NCI-H1092 (cell line): ENCODE measurements at places on chromosomes 3 and 15.
A peak's percentile ranks its signal among the peaks of the same experiment; 100 is the strongest.

- no peak for DNase-seq
Measured at GRCh38 chr15:89085289-89085926, 2.8 kb upstream of the ABHD2 start.

DNA sequence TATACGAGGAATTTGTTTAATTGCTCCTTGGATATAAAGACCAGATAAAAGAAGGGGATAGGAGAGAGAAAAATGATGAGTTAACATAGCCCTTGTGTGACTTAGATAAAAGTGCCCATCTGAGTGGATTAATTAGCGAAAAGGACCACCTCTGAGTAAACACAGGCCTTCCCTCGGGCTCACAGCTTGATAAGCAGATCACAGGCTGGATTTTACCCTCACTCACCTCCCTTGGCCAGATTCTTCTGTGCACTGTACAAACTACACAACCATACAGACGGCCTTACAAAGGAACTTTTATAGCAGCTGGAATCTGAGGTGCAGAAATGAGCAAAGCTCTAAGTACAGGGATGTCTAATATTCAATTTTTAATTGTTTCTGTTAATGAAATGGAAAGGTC is 112.4 kb upstream of the STT3B start:
- DNase-seq: no peak

DNA sequence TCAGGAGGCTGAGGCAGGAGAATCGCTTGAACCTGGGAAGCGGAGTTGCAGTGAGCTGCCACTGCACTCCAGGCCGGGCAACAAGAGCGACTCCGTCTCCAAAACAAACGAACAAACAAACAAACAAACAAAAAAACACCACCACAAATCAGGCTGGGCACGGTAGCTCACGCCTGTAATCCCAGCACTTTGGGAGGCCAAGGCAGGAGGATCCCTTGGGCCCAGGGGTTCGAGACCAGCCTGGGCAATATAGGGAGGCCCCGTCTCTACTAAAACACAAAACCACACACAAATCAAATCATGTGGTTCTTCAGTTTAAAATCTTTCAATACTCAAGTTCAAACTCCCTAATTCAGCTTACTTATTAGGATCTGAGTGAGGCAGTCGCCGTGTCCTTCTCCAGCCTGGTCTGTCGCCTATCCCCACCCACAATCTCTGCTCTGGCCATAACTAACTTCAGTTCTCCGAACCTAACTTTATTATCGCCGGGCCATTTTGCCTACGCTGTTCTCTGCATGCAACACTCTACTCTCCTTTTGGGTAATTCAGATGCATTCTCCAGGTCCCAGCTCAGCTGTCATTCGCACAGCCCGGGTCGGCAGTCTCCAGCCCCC is 660 bp upstream of the RTF1 start:
- DNase-seq: no peak

- DNase-seq: peak; percentile 39
Measured at GRCh38 chr15:69475769-69476358, 23.2 kb downstream of the RPLP1 start.

DNA sequence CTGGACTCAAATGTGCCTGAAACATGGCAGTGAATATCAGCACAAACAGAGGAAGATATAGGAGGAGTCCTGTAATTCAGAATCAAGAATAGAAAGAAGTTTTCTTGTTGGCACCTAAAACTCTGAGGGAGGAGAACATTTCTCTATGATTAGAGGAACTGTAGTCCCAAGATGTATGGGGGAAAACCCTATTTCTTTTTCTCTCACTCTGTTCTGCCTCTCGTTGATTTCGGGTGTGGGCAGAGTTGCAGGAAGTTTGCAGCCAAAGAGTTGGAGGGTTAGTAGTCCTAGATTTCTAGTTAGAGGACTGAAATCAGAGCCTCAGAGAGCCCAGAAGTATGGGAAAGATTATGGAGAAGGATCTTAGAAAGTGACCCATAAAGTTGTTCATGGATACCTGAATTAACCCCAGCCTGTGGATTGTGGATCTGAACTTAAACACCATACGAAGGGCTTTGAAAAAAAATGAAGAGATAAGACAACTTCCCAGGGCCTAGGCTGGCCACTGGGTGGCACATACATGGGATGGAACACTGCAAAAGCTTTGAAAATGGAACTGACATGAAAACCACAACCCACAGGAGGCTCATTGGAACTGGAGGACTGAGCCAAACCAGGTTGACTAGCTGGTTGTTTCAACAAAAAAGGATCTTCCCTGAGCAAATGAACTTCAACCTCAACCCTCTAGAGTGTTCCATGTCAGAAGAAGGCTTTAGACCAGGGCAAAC is 34.6 kb downstream of the FMN1 start:
- no peak for DNase-seq

DNA sequence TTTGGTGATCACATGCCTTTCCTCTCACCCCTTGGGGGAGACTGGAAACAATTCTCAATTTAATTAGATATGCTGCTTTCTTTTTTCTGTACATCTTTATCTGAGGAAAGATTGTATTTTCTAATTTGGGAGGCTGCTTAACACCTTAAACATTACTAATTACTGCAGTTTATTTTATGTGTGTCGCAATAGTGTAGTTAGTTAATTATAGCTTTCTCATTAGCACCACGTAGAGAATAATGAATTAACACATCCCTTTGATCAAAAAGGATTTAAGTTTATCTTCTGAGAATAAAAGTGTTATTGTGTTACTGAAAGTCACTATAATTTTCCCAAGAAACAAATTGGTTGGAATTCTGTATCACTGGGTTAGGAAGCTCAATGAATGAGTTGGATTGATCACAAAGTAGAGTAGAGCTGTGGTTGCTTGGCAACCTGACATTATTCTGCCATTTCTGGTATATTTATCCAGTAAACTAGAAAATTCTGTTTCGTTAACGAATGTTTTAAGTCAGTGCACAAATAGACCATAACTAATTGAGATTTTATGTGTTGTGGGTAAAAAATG is 4.3 kb downstream of the CHL1 start:
- DNase-seq: no peak

GRCh38 chr15:31214864-31215489 is 111.7 kb upstream of the KLF13 start:
- DNase-seq: no peak

GRCh38 chr3:38126121-38126892 is 10.6 kb downstream of the ACAA1 start:
- DNase-seq: no peak

DNA sequence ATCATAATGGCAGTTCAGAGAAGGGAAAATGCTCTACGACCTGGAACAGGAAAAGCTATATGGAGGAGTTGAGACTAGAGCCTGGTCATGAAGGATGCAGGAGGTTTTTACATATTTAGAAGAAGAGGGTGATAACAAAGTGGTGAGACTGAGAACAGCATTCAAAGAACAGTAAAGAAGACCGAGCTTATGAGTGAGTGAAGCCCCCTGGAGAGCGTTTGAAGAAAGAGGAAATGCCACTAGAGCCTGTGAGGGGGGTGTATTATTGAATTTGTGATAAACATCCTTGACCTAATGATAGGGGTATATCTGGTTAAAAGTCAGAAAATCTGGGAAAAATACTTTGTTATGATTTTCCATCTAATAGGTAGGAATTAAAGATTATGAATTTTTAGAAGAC is 4.2 kb downstream of the PARP9 start:
- no peak for DNase-seq

- peak; percentile 8 for DNase-seq
Measured at GRCh38 chr3:60094392-60094947, 1044.6 kb upstream of the CFAP20DC start.

DNA sequence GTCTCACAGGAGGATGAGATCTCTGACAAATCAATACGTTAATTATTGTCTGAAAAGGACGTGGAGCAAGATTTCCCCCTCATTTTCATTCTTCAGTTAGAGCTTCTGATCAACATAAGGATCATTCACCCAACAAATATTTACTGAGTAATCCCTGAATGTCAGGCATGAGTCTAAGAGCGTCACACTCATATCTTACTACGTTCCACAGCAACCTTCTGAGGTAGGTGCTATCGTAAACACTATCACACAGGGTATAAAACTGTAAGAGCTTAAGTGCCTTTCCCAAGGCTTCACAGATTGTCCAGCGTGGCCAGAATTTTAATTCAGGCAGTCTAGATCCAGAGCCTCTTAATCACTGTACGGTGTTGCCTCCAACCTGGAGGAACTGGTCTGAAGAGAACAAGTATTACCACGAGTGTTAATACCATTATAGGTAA is 10.6 kb upstream of the TM4SF1 start:
- no peak for DNase-seq

- DNase-seq: no peak
Measured at GRCh38 chr3:45087155-45087554, 59.0 kb downstream of the CDCP1 start.

GRCh38 chr3:80734483-80734882 is 966.7 kb upstream of the ROBO1 start:
- no peak for DNase-seq

GRCh38 chr3:194805546-194805945 is 119.9 kb downstream of the FAM43A start:
- no peak for DNase-seq

GRCh38 chr3:11552289-11553264 is 91.1 kb downstream of the VGLL4 start:
- DNase-seq: no peak

GRCh38 chr3:40192628-40193027 is 116.9 kb upstream of the EIF1B start:
- no peak for DNase-seq

DNA sequence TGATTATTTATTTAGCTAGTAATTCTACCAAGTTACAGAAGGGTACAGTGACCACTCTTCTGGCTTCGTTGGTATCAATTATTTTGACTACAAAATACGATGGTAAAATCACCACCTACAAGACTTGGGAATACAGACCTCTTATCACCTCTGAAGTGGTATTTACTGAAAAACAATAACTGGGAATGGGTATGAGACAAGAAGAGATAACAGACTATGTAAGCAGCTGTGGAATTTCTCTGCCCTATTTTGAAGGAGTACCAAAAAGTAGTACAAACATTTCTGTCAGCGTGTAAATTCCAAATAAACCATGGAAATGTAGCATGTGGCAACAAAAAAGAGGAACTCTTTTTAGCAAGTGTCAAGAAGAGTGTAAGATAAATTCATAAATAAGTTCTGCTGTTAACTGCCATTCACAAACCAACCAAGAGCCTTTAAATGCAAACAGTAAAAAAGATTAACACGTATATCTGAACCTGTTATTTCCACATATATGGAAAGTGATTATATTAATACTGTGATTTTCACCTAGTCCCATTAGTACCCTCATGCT is 77.0 kb upstream of the SLC12A8 start:
- DNase-seq: no peak

GRCh38 chr15:91965501-91966193 is 112.1 kb downstream of the SLCO3A1 start:
- no peak for DNase-seq

DNA sequence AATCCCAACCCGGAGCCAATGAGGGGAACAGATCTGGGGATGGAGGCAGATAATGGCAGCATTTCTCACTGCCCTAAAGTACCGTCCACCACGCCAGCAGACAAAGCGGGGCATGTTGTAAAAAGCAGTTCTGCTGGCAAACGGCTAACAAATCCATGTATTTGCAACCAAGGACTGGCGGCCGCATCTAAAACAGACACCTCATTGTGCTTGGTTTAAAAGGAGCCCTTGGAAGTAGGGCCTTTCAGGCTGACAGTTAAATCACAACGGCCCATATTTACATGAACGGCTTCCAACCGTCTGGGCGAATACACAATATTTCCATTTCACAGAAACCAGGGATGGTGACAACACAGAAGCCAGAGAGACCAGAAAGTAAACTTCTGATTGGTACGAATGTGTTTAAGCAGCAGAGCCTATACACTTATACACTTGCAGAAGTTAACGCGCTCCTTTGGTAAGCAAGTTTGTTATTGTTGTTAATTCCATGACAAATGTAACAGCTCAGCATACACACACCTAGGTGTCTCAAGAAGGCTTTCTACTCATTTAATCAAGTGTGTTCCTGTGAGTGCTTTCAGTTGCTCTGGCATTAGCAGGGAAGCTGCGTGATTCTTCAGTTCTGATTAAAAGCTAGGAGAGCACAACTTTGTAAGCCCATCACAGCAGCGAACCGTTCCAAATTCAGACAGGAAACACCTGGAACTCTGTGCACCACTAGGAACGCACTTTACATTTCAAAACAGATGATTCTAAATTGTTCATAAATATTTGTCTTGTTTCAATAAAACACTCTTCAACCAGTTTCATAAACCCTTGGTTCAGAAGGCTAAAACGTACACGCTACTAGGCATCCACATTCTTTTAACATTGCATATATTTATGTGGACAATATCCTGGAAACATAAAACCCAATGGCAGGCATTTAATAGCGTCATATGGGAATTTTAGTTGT is 112.9 kb downstream of the PDZRN3 start:
- DNase-seq: peak; percentile 44

- DNase-seq: peak; percentile 44
Measured at GRCh38 chr15:25933456-25934158, 70.5 kb upstream of the ATP10A start.

DNA sequence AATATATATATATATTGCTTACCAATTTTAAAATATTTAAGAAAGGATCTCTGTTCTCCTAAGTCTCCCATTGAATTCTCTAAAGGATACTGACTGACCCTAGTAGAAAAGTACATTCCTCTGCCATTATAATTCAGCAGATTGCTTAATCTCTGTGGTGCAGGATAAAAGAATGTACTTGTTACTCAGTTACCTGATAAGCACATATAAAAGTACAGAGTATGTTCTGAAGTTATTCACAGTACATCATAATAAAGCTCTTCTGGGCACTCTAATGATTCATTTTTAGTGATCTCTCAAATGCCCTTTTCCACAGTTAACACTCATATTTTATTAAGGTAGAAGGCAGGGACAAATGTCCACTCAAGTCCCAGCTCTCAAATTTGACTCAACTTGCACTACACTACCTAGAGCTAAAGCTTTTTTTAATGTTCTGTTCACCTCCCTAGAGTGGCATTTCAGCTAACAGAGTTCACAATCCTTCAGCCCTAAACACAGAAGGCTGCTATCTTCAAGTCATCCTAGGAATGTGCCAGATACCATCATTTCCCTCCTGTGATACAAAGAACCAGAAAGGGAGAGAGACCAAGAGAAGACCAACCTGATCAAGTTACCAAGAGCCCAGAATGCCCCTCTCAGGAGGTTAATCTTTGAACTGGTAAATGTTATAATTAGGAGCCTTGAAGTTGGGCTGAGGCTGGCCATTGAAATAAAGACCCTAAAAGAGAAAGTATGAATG is 53.3 kb downstream of the MEIS2 start:
- no peak for DNase-seq
